ENCODE measurements at places on chromosomes 13 and 19.

- DNase-seq: no peak
These were observed 63.1 kb downstream of the SERP2 start for GRCh38 chr13:44436589-44437337.

- no peak for DNase-seq
These were observed 2857.0 kb upstream of the PCDH20 start for GRCh38 chr13:64272681-64273080.

DNA sequence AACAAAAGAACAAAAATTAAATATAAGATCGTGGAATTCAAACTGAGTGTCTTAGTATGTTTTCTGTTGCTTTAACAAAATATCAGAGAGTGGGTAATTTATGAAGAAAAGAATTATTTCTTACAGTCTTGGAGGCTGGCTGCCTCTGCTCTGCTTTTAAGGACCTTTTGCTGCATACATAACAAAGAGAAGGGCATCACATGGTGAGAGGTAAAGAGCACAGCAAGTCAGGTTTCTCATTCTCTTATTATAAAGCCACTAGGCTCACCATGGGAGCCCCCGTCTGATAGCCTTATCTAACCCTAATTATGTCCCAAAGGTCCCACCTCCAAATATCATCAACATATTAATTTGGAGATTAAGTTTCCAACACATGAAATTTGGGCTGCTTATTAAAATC is 231.3 kb downstream of the SLITRK6 start:
- no peak for DNase-seq

- DNase-seq: no peak
These were observed 892 bp downstream of the TRIR start for GRCh38 chr19:12733369-12734214.
